Ovary (tissue), 10 donors: ENCODE measurements at places on chromosomes 2 and 18. TPM values are rescaled to one million over a fixed set of nuclear protein-coding genes. Genes with fewer than 3 reads are reported as not detected.

DNA sequence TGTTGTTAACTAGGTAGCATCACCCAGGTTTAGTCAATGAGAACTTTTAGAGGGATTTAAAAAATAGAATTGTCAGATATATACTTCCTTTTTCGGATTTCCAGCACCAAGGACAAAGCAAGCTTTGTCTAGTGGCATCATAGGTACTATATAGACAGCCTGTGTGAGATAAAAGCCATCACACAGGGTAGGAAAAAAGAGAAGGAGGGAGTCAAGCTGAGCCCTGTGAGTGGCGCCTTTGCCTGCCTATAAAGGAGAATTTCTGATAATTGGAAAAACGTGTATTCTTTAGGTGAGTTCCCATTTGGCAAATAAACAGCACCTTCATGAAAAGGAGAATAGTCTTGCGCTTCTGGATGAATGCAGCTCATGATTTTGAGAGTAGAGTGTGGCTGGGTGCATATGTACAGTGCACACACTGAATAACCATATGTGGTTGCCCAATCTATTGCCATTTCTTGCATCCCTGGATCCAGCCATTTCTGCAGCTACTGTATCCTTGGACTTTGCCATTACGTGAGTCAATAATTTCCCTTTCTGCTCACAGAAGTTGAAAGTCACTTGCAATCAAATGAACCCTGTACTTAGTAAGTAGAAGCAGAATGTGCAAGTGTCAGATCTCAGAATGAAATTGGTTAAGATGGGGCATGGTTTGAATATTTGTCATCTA lies 559.9 kb upstream of the MEX3C start:
- no peak overlapping the region for H3K27ac ChIP-seq
- H3K36me3 ChIP-seq = no peaks in the 10 kb centered on the region
- DNase-seq = no peak
- H3K27me3 ChIP-seq = no peaks in the 10 kb centered on the region
- H3K4me1 ChIP-seq = no peaks in the 10 kb centered on the region
- no peak overlapping the region for H3K4me3 ChIP-seq

GRCh38 chr2:173669271-173669853 lies 295.8 kb downstream of the SP3 start:
- H3K4me1 ChIP-seq = no peaks in the 10 kb centered on the region
- no peak overlapping the region for H3K27ac ChIP-seq
- no peak for DNase-seq
- H3K36me3 ChIP-seq = no peaks in the 10 kb centered on the region
- no peak overlapping the region for H3K4me3 ChIP-seq

DNA sequence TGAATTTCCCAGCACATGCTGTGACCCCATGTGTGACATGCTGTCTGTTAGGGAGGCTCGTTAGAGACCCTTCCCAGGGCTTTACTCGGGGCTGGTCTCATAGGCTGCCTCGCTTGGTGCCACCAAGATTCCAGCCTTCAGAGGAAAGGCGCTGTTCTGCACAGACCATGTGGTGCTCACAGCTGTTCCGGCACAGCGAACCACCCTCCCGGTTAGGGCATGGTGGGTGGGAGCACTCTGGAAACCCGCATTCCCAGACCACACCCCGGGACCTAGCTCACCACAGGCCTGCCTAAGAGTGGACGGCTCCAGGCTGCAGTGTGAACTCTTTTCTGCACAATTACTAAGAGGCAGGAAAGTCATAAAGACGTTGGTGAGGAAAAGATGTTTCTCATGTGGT lies 112.0 kb downstream of the MBP start:
- H3K27me3 ChIP-seq = no peaks in the 10 kb centered on the region
- no peaks in the 10 kb centered on the region for H3K36me3 ChIP-seq
- no peak overlapping the region for H3K4me3 ChIP-seq

DNA sequence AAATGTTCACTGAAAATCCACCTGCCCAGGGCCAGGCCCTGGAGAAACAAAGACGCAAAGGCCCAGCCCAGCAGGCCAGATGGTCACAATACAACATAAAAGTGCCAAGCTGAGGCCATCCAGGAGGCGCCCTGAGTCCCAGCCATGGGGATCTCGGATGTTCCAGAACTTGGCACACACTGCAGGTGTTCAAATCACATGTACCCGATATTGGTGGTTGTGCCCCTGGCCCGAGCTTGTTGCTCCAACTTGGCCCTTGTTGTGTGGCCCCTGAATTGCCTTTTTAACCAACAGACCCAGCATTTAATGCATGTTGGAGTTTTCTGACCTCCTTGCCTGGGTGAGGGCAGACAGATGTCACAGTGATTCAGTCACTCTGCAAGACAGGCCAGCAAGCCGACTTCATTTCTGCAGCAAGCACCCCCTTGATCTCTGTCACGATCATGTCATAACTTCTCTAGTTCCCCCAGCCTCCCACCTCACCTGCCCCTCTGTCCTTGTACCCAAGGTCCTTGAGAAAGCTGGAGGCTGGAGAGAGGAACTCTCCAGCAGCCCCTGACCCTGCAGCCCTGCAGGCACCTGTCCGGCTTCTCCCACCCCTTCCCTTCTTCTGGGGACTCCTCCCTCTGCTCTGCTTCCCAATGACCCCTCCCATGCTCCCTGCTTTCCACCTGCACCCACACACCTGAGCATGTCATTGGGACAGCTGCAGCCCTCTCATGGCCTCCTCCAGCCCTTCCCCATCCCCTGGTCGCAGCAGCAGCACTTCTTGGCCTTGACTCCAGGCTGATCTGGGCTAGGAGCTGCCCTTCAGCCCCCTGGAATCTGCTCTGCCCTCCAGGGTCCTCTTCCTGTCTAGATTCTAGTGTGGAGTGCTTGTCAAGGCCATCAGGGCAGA lies 9.1 kb downstream of the NGEF start:
- no peaks in the 10 kb centered on the region for H3K4me1 ChIP-seq
- no peaks in the 10 kb centered on the region for H3K27me3 ChIP-seq
- no peak overlapping the region for H3K4me3 ChIP-seq
- DNase-seq = no peak
- H3K36me3 ChIP-seq = no peaks in the 10 kb centered on the region

GRCh38 chr2:138703242-138703641 lies 76.9 kb downstream of the NXPH2 start:
- H3K36me3 ChIP-seq = no peaks in the 10 kb centered on the region
- no peak for DNase-seq
- H3K27me3 ChIP-seq = no peaks in the 10 kb centered on the region
- no peaks in the 10 kb centered on the region for H3K4me1 ChIP-seq
- no peak overlapping the region for H3K27ac ChIP-seq
- H3K4me3 ChIP-seq = no peak overlapping the region

GRCh38 chr2:206296128-206296527 lies 21.7 kb downstream of the ZDBF2 start:
- no peak overlapping the region for H3K27ac ChIP-seq
- DNase-seq = no peak
- H3K27me3 ChIP-seq = no peaks in the 10 kb centered on the region

- H3K27ac ChIP-seq = no peak overlapping the region
- H3K4me3 ChIP-seq = no peak overlapping the region
- no peaks in the 10 kb centered on the region for H3K4me1 ChIP-seq
- DNase-seq = no peak
- no peaks in the 10 kb centered on the region for H3K27me3 ChIP-seq
These were observed 14.9 kb upstream of the ITM2C start for GRCh38 chr2:230849633-230850357.

DNA sequence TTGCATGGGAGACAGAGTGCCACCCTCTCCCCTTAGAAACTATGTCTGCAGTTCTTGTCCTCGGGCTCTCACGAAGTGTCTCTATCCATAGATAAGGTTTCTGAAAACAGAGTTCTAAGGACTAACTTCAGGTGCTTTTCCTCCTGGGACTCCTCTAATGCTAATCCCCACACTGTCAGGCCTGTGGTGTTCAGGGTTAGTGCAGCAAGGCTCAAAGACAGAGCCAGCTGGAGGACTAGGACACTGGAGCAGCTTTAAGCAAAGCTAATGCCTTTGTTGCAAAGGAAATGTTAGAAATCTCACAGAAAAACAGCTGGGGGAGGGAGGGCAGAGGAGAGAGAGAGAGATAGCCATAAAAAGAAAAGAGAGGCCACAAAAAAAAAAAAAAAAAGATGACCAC lies 824.0 kb upstream of the FSHR start:
- H3K4me1 ChIP-seq = peaks cover 2% of the 10 kb centered on the region
- H3K27me3 ChIP-seq = no peaks in the 10 kb centered on the region
- no peak overlapping the region for H3K27ac ChIP-seq
- H3K4me3 ChIP-seq = no peak overlapping the region
- no peaks in the 10 kb centered on the region for H3K36me3 ChIP-seq

GRCh38 chr2:15953891-15954680 lies 13.7 kb downstream of the MYCN start:
- no peaks in the 10 kb centered on the region for H3K36me3 ChIP-seq
- no peaks in the 10 kb centered on the region for H3K4me1 ChIP-seq
- H3K27ac ChIP-seq = no peak overlapping the region
- DNase-seq = no peak
- no peak overlapping the region for H3K4me3 ChIP-seq

EVX2 gene
- not detected for polyA plus RNA-seq

DNA sequence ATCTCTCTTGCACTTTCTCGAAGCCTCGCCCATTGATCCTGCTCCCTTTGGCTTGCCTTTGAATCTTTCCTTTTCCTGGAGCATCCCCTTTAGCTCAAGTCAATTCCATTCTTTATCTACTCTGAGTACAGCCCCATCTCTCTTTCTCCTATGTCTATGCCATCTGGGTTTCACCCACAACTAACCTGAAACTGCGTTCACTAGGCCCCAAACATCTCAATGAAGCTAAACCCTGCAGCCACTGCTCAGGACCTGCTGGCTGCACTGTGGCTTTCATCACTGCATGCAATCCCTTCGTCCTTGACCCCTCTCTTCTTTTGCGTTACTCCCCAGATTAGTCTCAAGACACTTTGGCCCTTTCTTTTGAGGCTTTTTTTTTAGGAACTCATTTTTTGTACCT lies 81.6 kb upstream of the CYRIA start:
- no peak overlapping the region for H3K27ac ChIP-seq
- no peaks in the 10 kb centered on the region for H3K36me3 ChIP-seq
- H3K4me1 ChIP-seq = no peaks in the 10 kb centered on the region
- no peak overlapping the region for H3K4me3 ChIP-seq
- no peaks in the 10 kb centered on the region for H3K27me3 ChIP-seq
- DNase-seq = no peak

DNA sequence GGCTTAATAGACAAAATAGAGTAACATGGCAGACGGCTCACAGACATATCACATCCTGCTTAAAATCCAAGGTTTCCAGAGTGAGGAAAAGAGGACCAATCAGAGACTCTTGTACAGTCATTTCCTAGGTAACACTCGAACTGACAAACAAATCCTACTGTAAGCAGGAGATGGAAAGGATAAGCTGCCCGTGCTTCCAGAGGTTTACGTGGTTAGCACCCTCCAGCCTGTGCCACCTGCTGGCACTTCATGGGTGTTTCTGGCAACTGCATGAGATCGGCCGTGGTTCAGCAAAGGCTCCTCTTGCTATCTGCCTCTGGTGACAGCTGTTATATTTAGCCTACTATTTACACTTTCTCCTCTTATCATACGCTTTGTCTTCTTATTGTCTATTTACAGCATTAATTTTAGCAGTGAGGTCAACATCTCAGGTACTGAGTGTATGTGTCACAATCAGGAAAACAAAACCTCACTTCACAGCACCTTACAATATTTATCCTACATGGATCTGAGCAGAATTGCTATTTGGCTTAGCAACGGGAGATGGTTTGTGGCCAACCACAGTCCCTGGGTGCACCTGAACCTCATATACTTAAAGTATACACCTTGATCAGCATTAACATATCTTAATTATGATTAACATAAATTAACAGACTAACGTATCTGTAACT lies 226.9 kb downstream of the TMEM163 start:
- H3K27ac ChIP-seq = no peak overlapping the region
- H3K4me1 ChIP-seq = peaks cover 1% of the 10 kb centered on the region
- no peak for DNase-seq
- no peaks in the 10 kb centered on the region for H3K27me3 ChIP-seq

- no peaks in the 10 kb centered on the region for H3K4me1 ChIP-seq
- no peaks in the 10 kb centered on the region for H3K36me3 ChIP-seq
- no peak for DNase-seq
- no peak overlapping the region for H3K27ac ChIP-seq
These were observed 2.0 kb upstream of the TEX44 start for GRCh38 chr2:231590614-231591013.

DNA sequence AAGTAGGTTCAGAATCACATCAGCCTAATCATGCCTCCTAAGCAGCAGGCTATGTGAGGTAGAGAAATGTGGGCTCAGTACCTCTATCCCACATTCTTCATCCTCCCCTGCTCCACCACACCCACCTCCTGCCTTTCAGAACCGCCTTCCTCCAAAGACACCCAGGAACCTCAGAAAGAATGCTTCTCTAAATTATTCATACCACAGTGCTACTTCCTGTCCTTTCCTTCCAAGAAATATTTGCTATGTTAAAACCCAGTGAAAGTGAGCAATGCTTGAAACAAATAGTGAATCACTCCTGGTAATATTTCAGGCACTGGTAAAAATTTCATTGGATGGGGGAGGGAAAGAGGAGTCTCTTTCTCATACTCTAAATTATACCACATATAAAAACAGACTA lies 24.0 kb upstream of the CREB1 start:
- H3K4me3 ChIP-seq = no peak overlapping the region
- peaks cover 3% of the 10 kb centered on the region for H3K4me1 ChIP-seq
- H3K27me3 ChIP-seq = no peaks in the 10 kb centered on the region
- no peak for DNase-seq

- H3K4me3 ChIP-seq = no peak overlapping the region
- no peak overlapping the region for H3K27ac ChIP-seq
- H3K4me1 ChIP-seq = no peaks in the 10 kb centered on the region
- no peaks in the 10 kb centered on the region for H3K27me3 ChIP-seq
- H3K36me3 ChIP-seq = no peaks in the 10 kb centered on the region
These were observed 148.1 kb upstream of the HS6ST1 start for GRCh38 chr2:128466776-128467175.

- H3K4me1 ChIP-seq = no peaks in the 10 kb centered on the region
- H3K4me3 ChIP-seq = no peak overlapping the region
- H3K27me3 ChIP-seq = no peaks in the 10 kb centered on the region
These were observed 67.1 kb downstream of the ITGB1BP1 start for GRCh38 chr2:9356261-9356660.

DNA sequence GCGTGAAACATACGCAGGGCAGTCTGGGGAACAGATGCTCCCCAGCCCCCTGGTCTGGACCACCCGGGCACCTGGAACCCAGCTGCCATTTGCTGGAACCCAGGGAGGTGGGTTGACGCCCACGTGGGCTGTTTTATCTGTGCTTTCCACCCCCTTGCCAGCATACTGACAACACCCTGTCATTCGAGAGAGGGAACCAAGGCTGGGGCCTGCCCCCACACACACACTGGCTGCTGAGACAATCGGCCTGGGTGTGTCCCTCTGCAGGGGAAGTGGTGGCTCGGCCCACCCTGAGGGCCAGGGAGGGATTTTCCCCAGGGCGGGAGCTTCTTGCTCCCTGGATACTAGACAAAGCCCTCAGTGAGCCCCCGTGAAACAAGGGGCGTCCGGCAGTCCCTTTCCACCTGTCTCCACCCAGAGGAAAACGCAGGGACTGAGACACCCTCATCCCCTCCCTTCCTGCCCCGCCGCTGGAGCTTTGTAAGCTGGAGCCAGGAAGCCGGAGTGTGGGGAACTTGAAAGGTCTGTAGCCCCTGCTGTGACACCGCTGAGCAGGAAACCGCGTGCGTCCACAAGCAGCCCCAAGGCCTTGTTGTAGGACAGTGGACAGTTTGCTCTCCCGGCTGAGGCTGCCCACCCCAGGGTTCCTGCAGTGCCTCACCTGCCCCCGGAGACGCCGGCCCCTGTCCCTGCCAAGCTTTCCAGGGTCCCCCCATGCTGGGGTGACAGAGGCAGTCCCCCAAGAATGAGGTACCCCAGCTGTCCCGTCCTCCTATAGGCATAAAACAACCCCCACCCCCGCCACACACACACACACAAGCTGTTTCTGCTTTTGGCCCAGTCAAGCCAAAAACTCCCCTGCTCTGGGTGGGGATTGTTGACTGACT lies 14.1 kb upstream of the KLF11 start:
- no peaks in the 10 kb centered on the region for H3K4me1 ChIP-seq
- no peak overlapping the region for H3K4me3 ChIP-seq
- no peak for DNase-seq
- no peaks in the 10 kb centered on the region for H3K27me3 ChIP-seq
- no peak overlapping the region for H3K27ac ChIP-seq
